T-cell (primary cell): ENCODE measurements at places on chromosomes 1 and 21.

DNA sequence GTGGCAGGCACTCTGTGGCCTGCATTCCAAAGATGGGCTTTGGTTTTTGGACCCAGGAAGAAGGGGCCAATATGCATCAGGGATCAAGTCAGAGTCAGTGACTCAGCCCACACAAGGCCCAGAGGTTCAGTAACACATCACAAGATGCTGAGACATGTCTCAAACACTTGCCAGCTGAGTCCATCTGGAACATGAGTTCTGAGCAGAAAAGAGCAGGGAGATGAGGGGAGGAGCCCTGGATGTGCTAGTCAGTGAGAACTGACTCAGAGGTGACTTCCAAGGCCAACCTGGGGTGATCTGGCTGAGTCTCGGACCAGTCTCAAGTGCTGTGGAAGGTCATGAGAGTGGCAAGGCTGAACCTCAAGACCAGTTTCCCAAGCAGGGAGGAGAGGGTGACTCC lies 150.1 kb downstream of the CDC7 start:
- no peak for DNase-seq

- DNase-seq, result no peak
These were observed 46.1 kb upstream of the LPAR3 start for GRCh38 chr1:84939151-84939550.

GRCh38 chr1:109985247-109986053 lies 885 bp downstream of the AHCYL1 start:
- no peak for DNase-seq

DNA sequence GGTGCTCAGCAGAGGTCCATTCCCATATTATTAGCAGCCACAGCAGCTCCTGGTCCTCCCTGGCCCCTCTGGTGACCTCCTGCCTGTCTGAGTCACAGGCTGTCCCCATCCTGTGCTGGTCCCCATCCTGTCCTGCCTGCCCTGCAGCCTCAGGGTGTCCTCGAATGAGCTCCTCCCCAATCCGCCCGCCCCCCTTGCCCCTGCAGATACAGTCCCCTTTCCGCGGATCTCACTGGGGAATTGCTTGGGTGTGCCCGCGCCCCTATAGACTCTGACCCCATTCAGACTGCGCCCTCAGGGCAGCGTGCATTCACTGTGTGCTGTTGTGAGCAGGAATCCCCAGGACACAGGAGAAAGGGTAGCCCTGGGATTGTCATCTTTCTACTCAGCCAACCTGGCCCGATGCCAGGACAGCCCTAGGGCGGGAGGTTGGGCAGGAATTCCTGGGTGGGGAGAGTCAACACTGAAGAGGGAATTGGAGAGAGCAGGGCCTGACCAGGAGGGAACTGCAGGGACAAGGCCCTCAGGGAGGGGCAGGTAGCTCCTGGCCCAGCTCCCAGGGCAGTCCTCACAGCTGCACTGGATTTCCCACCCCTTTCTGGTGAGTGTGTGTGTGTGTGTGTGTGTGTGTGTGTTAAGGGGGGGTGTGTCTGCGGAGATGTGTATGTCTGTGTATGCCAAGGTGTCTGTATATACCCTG lies 1.1 kb upstream of the GUCA2A start:
- no peak for DNase-seq

GRCh38 chr1:182145441-182145840 lies 83.9 kb upstream of the ZNF648 start:
- no peak for DNase-seq

- DNase-seq, result no peak
These were observed 859.5 kb downstream of the USP25 start for GRCh38 chr21:16589006-16589898.

GRCh38 chr1:21200767-21201166 lies 24.1 kb upstream of the EIF4G3 start:
- DNase-seq, result no peak
